GM13977 (cell line): ENCODE measurements at places on chromosomes 3 and 15.

- no peak for DNase-seq
Observed at GRCh38 chr3:42478830-42479229, 23.6 kb upstream of the VIPR1 start.

DNA sequence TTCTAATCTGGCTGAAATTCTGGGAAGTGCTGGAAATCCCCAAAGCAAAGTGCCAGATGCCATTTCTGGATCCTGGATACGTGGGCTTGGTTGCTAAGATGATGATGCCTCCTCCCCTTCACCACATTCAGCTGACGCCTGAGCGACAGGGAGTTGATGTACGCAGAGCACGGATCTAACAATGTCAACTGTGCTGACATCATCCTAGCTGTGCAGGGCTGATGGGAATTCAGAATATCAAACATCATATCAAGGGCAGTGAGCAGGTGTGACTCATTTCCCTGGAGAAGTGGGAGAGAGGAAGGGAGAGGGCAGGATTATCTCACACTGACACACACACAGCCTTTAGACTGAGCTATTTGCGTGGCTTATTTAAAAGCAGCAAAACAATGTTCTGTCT lies 92.6 kb upstream of the ZBTB20 start:
- DNase-seq = no peak

- DNase-seq = peak; percentile 26
Observed at GRCh38 chr3:132522353-132522752, 74.7 kb upstream of the ACKR4 start.

DNA sequence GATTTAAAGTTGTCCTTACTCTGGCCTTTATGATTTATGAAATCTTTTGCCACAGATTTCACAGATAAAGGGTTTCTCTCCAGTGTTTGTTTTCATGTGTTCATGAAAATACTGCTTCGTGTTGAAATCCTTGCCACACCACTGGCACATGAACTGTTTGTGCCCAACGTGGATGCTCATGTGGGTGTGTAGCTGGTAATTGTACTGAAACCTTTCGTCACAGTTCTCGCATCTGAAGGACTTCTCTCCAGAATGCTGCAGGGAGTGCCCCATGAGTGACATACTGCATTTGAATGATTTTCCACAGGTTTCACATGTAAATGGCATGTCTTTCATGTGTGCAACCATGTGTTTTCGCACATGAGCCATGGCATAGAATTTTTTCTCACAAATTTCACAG lies 111.9 kb downstream of the DOCK3 start:
- DNase-seq = no peak

- DNase-seq = peak; percentile 87
Observed at GRCh38 chr15:75723847-75724660, 11.4 kb upstream of the CSPG4 start.

GRCh38 chr15:74438206-74438605 lies 4.4 kb upstream of the SEMA7A start:
- DNase-seq = no peak
